ENCODE measurements at places on chromosomes 4 and X.
A peak's percentile ranks its signal among the peaks of the same experiment; 100 is the strongest.

- no peak for DNase-seq
These were observed 2.3 kb upstream of the SLC26A1 start for GRCh38 chr4:995311-996026.

- DNase-seq, result no peak
These were observed 99.4 kb downstream of the GPR82 start for GRCh38 chrX:41823402-41823801.

- DNase-seq, result no peak
These were observed 209.0 kb downstream of the IDS start for GRCh38 chrX:149296092-149296491.

GRCh38 chr4:147056940-147057610 is 111.4 kb upstream of the TTC29 start:
- DNase-seq, result no peak

DNA sequence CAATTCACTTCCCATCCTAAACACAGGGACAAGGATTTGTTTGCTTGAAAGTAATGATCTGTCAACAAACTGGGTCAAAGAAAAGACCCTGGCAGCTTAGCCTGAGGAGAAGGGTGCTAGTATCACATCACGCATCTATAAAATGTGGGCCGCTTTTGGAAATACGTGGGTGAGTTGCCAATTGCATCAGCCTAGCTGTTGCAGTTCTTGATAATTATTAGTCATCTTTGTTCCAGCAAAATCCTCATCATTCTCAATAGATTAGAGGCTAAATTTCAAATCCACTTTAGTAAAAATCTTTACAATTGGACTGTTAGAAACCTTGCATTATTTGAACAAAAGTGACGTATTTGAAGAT is 33.6 kb upstream of the TAPT1 start:
- DNase-seq, result no peak

- no peak for DNase-seq
These were observed 594.1 kb downstream of the GLUD2 start for GRCh38 chrX:121641560-121641959.

DNA sequence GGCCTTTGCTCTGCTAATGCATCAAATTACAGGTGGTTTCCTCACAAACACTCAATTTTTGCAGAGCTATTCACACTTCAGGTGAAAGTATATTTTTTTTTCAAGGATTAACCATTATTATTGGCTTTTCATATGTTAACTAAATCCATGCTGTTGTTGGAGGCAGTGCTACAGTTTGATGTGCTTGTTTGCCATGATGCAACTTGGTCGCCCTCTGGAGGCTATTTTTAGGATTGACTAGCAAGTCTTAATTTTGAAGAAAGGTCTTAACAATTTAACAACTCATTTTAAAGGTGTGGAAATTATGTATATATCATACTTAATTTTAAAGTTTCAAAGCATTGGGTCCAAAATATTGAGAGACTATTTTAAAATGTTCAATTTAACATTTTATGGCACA is 168.8 kb upstream of the FAM47A start:
- no peak for DNase-seq

DNA sequence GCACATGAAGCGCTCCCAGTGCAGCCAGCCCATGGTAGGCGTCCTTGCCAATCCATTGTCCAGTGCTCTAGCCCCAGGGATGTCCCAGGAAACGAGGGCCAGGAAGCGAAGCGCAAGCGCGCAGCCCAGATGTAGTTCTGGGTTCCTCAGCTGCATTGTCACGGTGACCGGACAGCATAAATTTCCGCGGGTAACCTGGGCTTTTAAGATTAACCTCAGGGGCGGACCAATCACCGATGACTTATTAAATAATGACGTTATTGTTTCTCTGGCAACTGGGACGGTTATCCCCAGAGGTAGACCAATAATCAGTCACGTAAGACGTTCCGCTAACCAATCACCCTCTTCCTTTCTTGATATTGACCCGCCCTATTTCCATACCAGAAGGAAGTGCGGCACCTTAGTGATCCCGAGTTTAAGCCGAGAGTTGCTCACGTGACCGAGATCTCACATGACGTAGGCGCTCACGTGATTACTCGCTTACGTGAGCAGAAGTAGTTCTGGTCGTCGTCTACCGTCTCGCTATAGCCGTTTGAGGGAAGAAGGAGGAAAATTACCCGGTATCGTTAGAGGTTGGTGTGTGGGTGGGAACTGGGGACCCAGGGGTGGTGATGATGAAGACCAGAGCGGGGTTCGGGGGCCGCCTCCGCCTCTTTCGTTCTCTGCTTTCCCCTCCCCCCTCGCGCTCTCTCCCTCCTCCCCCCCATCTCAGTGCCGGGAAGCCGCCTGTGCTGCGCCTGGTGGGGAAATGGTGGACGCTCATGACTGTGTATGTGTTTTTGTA is at the start of the genes GLA and HNRNPH2:
Gene GLA (minus strand): TSS at position 178 of the 784 bp plus-strand sequence. CDS start 22 bp downstream, at position 156.
Gene HNRNPH2 (plus strand): TSS at position 475 of the 784 bp plus-strand sequence. CDS start 3,767 bp downstream, outside the sequence.
- DNase-seq, result peak; percentile 82

DNA sequence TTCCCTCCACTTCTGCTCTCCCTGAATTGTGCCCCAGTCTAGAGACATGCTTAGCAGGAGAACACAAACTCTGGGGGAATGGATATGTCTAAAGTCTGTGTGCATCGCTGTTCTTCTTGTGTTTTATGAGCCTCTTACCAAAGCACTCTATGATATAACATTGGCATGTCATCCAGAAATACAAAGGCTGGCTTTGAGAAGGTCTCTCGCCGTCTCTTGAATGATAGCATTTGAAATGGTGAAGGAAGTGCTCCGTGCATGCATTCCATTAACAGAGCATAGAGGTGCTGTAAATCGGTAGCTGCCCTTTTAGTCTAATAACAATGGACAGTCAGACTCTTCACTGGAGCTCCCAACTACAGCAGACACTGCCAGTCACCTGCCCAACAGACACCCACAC is 7.1 kb upstream of the FAM149A start:
- no peak for DNase-seq

DNA sequence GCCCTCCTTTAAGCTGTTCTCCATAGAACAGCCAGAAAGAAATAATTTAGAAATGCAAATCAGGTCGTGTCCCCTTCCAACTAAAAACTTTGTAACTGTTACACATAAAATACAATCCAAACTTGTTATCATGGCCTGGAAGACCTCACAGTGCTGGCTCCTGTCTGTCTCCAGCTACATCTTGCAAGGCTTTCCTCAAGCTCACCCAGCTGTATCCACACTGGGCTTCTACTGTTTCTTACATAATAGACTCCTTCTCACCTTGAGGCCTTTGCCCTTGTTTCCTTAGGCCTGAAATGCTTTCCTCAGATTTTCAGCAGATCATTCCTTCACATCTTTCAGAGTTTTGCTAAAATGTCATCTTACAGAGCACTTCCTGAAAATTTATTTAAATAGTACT is 33.5 kb upstream of the USP53 start:
- no peak for DNase-seq

- DNase-seq, result no peak
These were observed 35.2 kb downstream of the GUCY1A1 start for GRCh38 chr4:155701827-155702226.

GRCh38 chr4:56342746-56343145 is 44.5 kb downstream of the AASDH start:
- no peak for DNase-seq

DNA sequence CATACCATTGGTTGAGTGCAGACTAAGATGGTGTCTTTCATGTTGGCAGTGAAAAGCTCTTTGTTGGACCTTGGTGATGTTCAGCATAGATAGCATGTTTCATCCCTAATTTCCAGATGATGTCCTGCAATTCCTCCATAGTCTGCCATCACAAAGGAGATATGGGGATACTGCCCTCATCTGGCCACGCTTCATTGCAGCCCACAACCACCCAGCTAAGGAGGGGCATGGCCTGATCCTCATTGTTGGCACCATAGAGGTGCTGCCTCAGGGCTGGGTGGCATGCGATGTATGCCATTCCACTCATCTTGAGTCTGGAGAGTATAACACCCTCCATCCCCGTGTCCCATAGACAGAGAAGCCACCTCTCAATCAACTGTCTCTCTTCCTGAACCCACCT is 31.5 kb upstream of the NUDT6 start:
- DNase-seq, result no peak

DNA sequence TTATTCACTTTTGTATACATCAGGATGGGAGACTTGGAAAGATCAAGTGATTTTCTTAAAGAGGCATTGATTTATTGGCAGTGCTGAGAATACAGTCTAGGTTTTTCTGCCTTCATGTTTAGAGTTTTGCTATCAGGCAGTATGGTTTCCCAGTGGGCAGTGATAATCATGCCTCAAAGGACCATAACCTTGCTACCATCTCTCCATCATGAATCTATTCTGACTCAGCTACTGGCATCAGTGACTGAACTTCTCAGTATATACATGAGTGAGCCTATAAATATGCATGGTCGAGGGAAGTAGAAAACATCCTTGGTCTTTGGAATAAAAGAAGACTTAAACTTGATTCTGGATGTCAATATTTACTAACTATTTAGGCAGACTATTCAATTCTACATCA is 562.0 kb upstream of the AADAT start:
- DNase-seq, result no peak

DNA sequence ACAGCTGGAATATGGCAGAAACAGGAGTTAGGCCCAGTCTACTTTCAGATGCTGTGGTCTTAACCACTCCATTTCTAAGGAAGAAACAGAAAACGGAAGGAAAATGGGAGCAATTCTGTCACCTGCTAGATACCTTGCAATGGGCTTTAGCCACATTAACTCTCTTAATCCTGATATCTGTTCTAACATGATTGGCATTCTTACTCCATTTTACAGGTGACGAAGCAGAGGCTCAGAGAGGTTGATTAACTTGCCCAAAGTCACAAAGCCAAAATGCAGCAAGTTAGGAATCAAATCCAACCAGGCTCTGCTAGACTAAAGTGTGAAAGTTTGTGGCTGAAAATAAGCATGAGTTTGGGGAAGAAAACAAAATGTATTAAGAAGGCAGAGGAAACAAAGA is 196.9 kb downstream of the MAML3 start:
- DNase-seq, result no peak

GRCh38 chr4:16843831-16844508 is 54.5 kb downstream of the LDB2 start:
- no peak for DNase-seq

DNA sequence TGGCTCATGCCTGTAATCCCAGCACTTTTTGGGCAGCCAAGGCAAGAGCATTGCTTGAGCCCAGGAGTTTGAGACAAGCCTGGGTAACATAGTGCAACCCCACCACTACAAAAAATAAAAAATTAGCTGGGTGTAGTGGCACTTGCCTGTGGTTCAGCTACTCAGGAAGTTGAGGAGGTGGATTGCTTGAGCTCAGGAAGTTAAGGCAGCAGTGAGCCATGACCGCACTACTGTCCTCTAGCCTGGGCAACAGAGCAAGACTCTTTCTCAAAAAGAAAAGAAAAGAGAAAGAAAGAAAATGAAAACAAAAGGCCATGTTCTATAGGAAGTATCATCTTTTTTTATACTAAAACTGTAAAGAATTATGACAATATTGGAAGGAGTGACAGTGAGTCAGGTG is 38.5 kb downstream of the NEK1 start:
- no peak for DNase-seq

DNA sequence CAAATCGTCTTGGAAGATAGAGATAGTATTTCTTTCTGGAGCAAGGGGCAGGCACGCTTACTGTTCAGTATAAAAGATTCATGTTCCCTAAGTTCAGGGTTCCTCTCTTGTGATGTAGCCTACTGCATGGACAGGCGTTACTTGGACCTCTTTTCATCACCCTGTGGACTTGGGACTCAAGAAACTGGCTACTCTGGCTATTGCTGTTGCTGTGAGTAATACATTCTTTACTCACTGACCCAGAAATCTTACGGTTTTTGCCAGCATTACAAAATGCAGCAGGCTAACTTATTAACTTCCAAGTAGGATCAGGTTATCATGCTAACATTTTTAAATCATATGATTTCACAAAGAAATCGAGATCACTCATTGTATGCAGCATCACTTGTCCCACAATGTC is 12.8 kb upstream of the GUCY1B1 start:
- DNase-seq, result no peak

DNA sequence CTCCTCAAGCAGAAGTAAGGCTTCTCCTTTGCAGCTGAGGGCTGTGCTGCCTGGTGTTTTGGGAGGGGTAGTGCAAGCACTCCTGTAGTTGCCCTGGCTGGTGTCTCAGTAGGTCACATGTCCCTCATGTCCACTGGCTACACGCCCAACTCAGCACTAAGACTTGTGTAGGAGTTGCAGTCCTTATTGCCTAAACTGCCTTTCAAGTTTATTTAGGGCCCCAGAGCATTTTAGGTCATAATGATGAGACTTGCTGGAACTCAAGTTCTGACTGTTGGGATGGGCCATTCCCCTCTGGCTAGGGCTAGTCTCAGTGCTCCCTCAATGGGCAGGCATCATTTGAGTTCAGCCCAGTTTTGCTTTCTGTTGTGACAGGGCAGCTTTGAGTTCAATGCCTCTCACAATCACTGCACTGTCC is 44.1 kb downstream of the PPM1K start:
- DNase-seq, result no peak

GRCh38 chrX:14290335-14290734 is 239.0 kb upstream of the GLRA2 start:
- no peak for DNase-seq

- no peak for DNase-seq
These were observed 105.9 kb downstream of the IL1RAPL1 start for GRCh38 chrX:28693101-28693500.

DNA sequence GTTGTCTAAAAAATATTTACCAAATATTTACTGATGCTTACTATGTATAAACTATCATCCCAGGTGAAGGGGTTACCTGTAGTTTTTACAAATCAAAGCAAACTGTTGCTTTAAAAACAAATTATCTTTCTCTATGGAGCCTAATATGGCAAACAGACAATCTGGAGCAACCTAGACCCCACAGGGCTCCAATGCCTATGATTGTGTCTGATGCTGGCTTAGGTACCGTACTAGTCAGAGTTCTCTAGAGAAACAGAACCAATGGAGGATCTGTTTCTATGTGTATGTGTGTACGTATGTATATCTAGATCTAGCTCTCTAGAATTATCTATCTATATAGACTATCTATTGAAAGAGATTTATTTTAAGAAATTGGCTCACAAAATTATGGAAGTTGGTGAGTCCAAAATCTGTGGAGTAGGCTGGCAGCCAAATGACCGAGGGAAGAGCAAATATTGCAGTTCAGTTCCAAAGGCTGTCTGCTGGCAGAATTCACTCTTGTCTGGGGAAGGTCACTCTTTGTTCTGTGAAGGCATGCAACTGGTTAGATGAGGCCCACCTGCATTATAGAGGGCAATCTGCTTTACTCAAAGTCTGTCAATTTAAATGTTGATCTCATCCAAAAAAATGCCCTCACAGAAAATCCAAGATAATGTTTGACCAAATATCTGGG is 127.1 kb upstream of the ENPEP start:
- DNase-seq, result no peak

DNA sequence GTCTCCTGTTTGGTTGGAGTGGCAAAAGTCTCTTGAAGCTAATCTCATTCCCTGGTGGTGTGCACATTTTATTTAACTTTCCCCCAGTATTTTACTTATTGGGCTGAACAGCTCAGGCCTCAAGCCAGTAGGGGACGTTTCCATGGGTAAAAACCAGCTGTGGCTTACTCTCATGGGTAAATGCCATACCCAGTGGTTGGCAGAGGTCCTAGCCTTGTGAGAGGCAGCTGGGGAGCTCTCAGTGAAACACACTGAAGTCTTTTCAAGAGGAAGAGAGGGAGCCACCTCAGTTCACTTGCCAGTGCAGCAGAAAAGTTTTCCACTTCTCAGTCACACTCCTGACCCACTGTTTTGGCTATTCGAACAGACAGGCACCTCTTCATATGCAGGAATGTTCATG is 1964.2 kb downstream of the ARAP2 start:
- no peak for DNase-seq

All from effector memory CD4-positive, alpha-beta T cell (primary cell).